ENCODE measurements at places on chromosomes 11 and 22.

DNA sequence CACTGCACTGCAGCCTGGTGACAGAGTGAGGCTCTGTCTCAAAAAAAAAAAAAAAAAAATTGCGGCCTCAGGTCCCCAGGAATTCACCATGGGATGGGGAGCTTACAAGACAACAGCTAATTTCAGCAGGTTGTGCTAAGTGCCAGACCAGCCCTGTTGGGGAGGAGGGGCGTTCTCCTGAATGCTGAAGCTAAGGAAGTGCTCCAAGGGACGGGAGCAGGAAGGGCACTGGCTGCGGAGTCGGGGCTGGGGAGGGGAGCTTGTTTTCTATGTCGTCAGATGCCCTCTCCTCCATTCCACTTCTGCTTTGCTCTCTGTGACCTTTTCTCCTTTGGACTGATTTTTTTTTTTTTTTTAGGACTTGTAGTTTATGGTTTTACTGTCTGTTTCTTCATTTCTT lies 4.5 kb downstream of the ADAMTS15 start:
- no peak for DNase-seq

DNA sequence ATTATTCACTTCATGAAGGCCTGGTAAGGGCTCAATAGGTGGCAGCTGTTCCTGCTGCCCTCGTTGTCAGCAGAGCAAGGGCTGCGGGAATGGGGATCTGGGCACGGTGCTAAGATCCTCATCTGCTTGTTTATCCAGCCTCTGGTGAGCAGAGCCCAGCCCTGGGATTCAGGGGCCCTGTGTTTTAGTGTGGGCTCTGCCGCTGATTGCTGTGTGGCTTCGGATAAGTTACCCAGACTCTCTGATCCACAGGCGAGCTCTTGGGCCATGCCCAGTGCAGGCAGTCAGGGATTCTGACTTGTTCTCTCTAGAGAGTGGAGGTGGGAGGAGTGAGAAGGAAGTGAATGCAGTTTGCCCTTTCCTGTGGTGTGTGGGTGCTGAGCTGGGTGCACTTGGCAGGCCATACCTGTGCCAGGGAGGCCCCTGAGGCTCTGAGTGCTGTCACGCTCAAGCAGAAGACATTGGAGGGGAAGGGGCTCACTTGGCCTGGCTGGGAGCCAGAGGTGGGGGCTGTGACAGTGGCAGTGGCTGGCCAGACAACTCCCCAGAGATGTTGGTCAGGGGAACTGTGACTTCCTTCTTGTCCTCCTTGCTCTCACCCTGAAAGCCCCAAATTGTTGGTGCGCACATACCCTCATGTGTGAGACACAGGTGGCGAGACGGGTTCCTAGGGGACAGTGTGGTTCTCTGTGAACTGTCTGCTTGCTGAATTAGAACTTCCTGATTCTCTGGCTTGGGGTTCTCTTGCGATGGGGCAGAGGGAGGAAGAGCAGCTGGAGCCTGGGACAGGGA lies 43.7 kb downstream of the CD82 start:
- DNase-seq: no peak

GRCh38 chr11:119403021-119403420 lies 20.0 kb downstream of the THY1 start:
- no peak for DNase-seq

GRCh38 chr11:27462543-27462942 lies 10.0 kb downstream of the LGR4 start:
- DNase-seq: no peak

- no peak for DNase-seq
Measured at GRCh38 chr11:15901790-15902189, 454.6 kb downstream of the SOX6 start.

DNA sequence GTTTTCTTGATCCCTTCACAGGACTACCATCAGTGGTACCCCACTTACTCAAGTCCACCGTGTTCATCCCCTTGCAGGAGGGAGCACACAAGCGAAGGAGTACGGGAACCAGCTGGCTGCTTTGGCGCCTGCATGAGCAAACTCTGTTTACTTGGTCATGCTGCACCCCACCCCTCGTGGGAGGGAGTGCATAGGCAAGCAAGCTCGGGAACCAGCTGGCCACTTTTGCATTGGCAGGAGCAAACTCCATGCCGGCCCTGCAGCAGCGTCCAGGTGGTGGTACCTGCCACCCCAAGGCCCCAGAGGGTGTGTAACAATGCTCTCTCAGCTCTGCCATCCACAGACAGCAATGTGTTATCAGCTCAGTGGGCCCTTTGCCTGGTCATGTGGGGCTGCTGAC lies 737.8 kb downstream of the FAM181B start:
- no peak for DNase-seq

DNA sequence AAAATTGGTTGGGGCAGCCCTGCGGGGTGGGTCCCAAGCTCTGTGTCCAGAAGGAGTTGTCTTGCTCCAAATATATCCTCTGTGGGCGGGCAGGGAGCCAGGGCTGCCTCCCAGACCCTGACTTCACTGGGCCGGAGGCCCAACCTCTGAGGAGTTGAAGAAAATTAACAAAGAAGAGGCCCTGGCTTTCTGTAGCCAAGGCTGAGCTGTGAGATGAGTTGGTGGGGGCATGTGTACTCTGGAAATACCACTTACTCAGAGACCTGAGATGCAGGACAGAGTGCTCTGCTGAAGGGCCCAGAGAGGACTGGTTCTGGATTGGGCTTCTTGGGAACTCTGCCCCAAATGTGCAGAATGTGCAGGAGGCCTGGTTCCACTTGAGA lies 96.3 kb downstream of the SWAP70 start:
- no peak for DNase-seq

DNA sequence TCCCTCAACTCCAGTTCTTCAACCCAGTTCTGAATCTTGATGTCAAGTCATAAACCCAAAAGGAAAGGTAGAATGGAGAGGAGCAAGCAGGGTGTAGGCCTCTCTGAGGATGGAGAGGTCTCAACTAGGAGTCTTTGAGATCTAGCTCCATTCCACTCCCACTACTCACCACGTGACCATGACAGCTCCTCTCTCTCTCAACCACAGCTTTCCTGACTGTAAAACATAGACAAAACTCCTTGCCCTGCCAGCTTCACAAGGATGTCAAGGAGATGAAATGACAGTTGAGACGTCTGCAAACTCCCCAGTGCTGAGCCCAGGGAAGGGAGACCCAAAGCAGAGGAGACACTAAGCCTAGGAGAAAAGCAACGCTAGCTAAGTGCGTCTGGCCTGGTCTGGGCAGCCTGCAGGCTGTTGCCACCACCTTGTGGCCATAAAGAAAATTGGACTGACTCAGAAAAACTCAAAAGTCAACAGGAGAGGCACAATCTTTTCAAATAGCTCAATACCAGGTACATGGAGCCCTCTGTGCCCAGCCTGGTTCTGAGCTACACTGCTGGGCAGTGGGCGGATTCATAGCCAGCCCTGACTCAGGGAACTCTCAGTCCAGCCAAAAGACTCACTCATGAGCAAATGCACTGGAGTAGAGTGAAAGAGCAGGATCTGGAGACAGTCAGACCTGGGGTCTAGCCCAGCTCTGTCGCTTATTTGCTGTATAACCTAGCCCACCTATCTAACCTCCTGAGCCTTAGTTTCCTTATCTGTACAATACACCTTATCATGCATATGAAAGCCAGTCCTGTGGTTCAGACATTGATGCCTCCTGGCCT lies 3.4 kb downstream of the CLPB start:
- peak; percentile 46 for DNase-seq

- no peak for DNase-seq
Measured at GRCh38 chr22:47299863-47300697, 537.6 kb downstream of the TBC1D22A start.

DNA sequence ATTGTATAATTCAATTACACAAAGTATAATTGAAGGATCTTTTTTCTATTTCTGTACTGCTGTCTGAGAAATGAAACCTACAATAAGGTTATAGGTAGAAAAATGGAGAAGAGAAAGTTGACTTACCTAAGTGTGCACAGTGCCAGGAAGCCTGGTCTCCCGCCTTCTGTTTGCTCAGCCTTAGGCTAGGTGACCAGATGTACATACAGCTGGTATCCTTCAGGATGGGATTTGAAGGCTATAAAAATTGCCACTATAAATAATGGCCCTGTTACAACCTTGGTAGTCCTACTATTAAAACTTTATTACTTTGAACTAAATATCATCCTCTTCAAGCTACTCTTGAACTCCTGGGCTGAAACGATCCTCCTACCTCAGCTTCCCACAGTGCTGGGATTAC lies 19.7 kb downstream of the OR51E2 start:
- no peak for DNase-seq

Data from inflammatory macrophage treated with lipopolysaccharide for 1 hour (primary cell).